ENCODE measurements at places on chromosomes 1 and 21.

DNA sequence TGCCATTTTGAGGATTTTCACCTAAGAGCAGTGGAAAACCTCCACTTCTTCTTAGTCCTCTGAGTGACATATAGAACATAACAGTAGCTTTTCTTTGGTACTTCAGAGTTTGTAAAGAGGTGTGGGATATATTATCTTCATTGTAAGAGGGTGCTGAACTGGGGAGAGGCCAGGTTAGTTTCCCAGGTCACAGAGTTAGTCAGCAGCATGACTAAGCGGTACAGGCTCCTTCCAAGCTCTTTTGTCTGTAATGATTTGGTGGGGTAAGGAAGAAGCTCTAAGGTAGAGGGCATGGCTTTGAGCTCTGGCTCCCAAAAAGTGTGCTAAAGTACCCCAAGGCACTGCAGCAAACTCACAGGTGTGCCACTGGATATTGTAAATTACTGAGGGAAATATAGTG lies 325.0 kb upstream of the PLXNA2 start:
- DNase-seq, result no peak

DNA sequence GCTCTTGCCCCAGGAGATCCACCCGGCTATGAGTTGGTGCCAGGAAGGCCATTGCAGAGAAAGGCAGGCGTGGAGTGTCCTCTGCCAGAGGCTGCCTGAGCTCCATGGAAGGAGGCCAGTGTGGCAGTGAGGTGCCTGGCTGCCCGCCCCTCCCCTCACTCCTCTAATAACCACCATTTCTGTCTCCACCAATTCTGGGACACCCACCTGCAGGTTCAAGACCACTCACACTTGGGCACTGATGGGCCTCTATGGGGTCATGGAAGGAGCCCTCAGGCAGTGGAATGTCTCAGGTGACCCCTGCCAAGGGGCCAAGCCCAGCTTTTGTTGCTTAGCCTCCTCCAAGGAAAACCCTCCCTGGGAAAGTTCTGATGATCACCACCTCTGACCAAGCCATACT lies 731.6 kb downstream of the MATN1 start:
- no peak for DNase-seq

DNA sequence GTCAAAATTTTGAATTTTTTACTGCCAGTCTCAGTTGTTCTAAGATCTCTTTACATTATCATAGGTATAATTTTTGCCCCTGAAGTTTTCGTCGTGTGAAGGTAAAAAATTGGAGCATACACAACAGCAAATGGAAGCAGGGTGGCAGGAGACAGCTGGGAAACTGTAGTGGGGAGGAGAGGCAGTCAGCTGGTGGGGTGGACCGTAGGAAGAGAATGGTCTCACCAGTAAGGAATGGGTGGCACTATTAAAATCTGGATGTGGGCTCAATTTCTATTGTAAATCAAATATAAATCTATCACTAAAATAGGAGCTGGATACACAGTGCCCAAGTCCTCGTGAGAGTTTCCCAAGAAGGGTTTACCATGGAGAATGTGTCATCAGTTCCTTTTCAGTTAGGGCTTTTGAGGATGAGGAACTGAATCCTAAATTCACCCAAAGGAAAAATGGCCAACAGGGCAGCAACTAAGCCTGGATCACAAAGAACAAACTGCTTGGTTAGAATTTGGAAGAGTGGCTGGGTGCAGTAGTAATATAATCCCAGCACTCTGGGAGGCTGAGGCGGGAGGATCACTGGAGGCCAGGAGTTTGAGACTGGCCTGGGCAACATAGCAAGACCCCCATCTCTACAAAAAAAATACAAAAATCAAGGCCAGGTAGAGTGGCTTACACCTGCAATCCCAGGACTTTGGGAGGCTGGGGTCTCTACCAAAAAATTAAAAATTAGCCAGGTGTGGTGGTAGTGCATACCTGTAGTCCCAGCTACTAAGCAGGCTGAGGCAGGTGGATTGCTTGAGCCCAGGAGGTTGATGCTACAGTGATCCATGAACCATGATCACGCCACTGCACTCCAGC lies 10.5 kb upstream of the IRF2BP2 start:
- no peak for DNase-seq

DNA sequence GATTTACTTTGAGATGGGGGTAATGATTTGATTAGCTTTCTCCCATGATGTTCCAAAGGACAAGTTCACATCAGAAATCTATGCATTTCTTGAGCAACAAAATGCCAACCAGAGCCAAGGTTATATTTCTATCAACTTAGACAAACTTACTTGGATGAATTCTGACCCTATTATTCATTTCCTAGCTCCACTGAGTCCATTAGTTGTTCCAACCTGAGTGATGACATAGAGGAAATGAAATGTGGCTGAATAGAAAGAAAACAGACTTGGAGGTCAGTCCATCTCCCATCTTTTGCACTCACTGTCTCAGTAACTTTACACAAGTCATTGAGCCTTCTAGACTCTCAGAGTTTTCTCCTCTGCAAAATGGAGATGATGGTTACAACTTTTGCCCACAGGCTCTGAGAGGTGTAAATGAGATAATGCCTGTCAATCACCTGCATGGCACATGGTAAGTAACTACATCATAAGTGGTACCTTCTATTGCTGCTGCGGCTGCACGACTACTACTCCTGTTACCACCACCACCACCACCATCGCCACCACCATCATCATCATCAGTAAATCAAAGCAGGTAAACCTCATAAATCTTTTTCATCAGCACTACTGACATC lies 98.2 kb downstream of the PTPN14 start:
- no peak for DNase-seq

- no peak for DNase-seq
Observed at GRCh38 chr1:211631168-211631567, 44.3 kb downstream of the NEK2 start.

Measured in HepG2 (cell line).